ENCODE measurements at places on chromosomes 11 and 22. TPM values are rescaled to one million over a fixed set of nuclear protein-coding genes. Genes with fewer than 3 reads are reported as not detected.
A peak's percentile ranks its signal among the peaks of the same experiment; 100 is the strongest.

GRCh38 chr11:11865449-11865848, 23.7 kb downstream of the USP47 start:
- no peaks in the 10 kb centered on the region for H3K36me3 ChIP-seq
- H3K27me3 ChIP-seq, result no peaks in the 10 kb centered on the region
- peaks cover 20% of the 10 kb centered on the region for H3K4me1 ChIP-seq

DNA sequence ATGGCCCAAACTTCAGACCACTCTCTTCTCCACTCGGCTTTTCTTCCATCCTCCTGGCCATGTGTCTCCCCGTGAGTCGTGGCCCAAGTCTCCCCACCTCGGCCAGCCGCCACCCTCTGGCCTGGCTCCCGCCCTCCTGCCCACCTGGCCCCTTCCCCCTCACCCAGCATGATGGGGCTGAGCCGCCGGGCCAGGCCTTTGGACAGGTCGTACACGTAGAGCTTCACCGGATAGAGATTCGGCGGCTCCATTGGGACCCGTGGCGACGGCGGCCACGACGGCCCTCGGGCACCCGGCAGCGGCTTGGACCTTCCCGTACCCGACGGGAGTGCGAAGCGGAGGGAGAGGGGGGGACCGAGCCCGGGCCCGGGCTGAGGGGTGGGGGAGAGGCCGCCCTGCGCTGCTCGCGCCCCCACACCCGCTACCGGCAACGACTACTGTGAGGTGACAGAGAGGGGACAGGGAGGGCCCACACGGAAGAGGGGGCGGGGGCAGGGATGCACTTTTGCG, at the start of gene DESI1:
Gene DESI1 (minus strand): TSS at position 455 of the 510 bp plus-strand sequence. CDS start 204 bp downstream, at position 251.
- peak within 1 kb of the TSS; percentile 100 for H3K4me3 ChIP-seq
- peak within 1 kb of the TSS; percentile 93 for H3K27ac ChIP-seq
- H3K4me1 ChIP-seq, result peaks cover 20% of the 10 kb centered on the region
- peaks cover 17% of the 10 kb centered on the region for H3K36me3 ChIP-seq

DNA sequence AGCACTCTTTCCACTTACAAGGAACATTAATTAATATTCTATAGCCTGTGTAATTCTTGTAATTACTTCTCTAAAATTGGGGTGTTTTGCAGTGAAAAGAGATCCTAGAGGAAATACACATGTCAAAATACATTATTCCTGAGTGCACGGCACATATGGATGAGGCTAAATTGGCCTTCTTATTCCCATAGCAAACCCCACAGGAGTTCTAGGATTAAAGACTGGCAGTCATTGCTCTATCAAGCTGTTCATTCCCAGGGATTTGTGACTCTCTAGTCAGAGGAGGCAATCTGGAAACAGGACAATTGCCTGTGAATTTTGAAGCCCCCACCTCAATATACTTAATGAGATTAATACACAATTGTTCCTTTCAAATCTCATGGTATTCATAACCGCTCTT, 145.9 kb upstream of the OPCML start:
- no peaks in the 10 kb centered on the region for H3K36me3 ChIP-seq
- no peak for DNase-seq

SLC22A9 gene
- not detected for total RNA-seq

- H3K27me3 ChIP-seq, result no peaks in the 10 kb centered on the region
- no peak overlapping the region for H3K4me3 ChIP-seq
- no peak overlapping the region for H3K27ac ChIP-seq
- DNase-seq, result no peak
- no peaks in the 10 kb centered on the region for H3K36me3 ChIP-seq
Observed at GRCh38 chr11:134369656-134370525, 38.1 kb downstream of the GLB1L2 start.

KLHL35 gene
- 6.8 TPM for total RNA-seq

DNA sequence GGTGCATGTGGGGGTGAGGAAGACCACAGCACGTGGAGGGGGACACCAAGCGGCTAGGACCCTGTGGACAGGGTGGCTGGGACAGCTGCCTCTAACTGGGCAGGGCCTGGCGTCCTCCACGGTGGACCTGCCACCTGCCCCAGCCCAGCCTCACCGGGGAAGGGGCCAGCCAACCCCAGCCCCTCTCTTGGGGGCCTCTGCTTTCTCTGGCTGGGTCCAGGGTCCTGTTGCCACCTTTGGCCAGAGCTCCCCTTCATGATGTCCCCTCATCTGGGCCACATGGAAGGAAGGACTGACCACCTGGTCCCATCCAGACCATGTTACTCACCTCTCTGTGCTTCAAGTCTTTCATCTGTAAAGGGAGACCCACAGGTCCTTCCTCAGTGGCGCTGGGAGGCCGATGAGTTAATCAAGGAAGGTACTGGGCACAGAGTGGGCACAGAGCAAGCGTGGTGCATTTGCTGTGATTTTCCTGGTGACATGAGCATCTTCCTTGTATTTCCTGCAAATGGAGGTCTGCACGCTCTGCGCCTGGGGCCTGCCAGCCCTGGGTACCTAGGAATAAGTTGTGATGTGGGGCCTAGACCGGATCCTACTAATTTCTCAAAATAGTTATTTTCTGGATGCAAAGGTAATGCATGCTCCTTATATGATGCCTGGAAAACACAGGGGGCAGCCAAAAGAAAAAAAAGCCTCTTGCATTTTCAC, 538.4 kb downstream of the TBC1D22A start:
- no peak overlapping the region for H3K4me3 ChIP-seq
- H3K36me3 ChIP-seq, result no peaks in the 10 kb centered on the region
- H3K27me3 ChIP-seq, result no peaks in the 10 kb centered on the region

ST14 gene
- 4.9 TPM for total RNA-seq

DNA sequence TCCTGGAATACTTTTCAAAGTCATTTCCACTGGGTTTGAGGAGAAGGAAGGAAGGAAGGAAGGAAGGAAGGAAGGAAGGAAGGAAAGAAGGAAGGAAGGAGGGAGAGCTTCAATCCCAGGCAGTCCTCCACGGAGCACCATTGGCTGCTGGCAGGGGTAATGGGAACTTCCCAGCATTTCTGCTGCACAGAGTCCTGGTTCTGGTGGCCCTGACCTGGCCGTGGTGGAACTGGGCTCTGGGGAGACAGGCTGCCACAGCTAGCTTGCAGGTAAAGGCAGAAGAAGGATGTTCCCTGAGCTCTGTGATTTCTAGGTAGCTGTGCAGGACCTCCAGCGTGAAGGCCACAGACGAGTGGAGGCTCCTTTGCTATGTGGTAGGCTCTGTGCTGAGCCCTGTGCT, 10.6 kb downstream of the PKNOX2 start:
- DNase-seq, result no peak
- no peak overlapping the region for H3K27ac ChIP-seq
- no peaks in the 10 kb centered on the region for H3K27me3 ChIP-seq
- peaks cover 15% of the 10 kb centered on the region for H3K4me1 ChIP-seq
- H3K36me3 ChIP-seq, result no peaks in the 10 kb centered on the region

DNA sequence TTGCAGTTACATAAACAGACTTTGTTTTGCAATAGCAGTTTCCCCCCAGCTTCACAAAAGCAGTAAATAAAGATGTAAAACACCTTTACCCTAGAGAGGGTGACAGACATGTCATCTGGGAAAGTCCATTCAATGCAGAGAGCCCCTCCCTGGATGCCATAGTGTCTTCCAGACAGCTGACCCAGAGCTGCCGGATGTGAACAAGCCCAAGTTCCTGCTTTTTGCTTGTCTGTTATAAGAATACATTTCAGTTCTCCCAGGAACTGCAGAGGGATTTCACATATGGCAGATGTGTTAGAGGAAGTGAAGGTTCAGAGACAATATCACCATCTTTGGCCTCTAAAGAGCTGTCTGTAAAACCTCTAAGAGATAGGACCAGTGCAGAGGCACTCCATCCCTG, 48.9 kb downstream of the RELT start:
- peaks cover 14% of the 10 kb centered on the region for H3K4me1 ChIP-seq
- no peak overlapping the region for H3K27ac ChIP-seq
- no peak overlapping the region for H3K4me3 ChIP-seq
- no peaks in the 10 kb centered on the region for H3K27me3 ChIP-seq
- DNase-seq, result no peak

IGLL1 gene
- not detected for total RNA-seq

GRCh38 chr11:123033895-123034294, 28.0 kb downstream of the HSPA8 start:
- H3K36me3 ChIP-seq, result no peaks in the 10 kb centered on the region
- no peak overlapping the region for H3K27ac ChIP-seq
- no peaks in the 10 kb centered on the region for H3K27me3 ChIP-seq
- no peak overlapping the region for H3K4me3 ChIP-seq

P4HA3 gene
- total RNA-seq, result 5.7 TPM

GRCh38 chr11:35304386-35304775, 115.0 kb downstream of the SLC1A2 start:
- H3K4me3 ChIP-seq, result no peak overlapping the region
- DNase-seq, result no peak

VWCE gene
- 1.5 TPM for total RNA-seq

DNA sequence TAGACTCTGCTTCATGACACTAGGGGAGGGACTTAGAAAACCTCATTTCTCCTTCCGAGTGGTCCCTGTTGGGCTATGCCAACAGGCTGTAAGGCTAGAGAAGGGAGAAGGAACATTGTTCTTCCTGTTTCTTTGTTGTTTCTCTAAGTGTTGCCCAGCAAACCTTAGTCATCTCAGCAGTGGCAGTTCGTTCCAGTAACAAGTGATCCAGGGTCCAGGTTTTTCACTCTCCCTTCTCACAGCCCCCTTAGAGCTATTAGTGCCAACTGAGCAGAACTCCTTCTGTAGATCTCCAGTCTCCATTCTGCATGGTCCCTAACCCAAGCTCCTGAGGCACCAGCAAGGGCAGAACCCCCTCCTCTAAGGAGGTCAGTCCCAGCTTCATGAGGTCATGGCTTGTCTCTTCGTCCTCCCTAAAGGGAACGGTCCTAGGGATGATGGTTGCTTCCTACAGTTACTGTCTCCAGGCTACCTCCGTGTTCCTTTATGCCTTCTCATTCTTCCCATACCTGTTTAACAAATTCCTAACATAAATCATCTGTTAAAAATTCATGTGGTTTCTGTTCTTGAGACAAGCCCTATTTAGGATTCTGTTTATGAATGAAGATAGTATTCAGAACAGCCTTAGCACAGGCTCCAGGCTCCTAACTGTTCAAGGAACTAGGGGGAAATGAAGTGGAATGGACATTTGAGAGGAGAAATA, 168.6 kb upstream of the UBASH3B start:
- no peaks in the 10 kb centered on the region for H3K36me3 ChIP-seq
- H3K4me3 ChIP-seq, result no peak overlapping the region
- DNase-seq, result no peak
- H3K27me3 ChIP-seq, result no peaks in the 10 kb centered on the region
- H3K27ac ChIP-seq, result no peak overlapping the region

DNA sequence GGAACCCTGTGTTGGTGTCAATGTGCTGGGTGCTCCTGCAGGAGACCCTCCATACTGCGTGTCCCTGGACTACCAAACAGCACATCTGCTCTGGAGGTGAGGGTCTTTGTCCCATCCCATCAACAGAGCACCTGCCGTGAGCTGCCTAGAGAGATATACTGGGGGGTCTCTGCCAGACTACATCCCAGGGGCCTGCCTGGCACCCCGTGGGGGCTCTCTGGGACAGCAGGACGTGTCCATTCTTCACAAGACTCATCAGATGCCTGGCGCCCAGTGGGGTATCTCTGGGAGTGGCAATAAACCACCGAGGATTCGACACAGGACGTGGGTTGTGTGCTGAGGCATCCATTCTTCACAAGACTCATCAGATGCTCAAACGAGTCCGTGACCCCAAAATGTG, 42.7 kb downstream of the SHANK2 start:
- no peak overlapping the region for H3K27ac ChIP-seq
- H3K27me3 ChIP-seq, result no peaks in the 10 kb centered on the region
- no peak overlapping the region for H3K4me3 ChIP-seq
- DNase-seq, result no peak
- H3K36me3 ChIP-seq, result no peaks in the 10 kb centered on the region

- H3K4me1 ChIP-seq, result peaks cover 33% of the 10 kb centered on the region
- no peaks in the 10 kb centered on the region for H3K27me3 ChIP-seq
- peak overlapping the region; percentile 26 for H3K27ac ChIP-seq
- H3K4me3 ChIP-seq, result no peak overlapping the region
- DNase-seq, result no peak
Observed at GRCh38 chr22:27755521-27756211, 45.9 kb downstream of the MN1 start.

ANKRD49 gene
- total RNA-seq, result 20.8 TPM

OSM gene
- 27.1 TPM for total RNA-seq

- H3K4me3 ChIP-seq, result no peak overlapping the region
- no peaks in the 10 kb centered on the region for H3K4me1 ChIP-seq
- DNase-seq, result no peak
- no peak overlapping the region for H3K27ac ChIP-seq
- no peaks in the 10 kb centered on the region for H3K36me3 ChIP-seq
- H3K27me3 ChIP-seq, result no peaks in the 10 kb centered on the region
Observed at GRCh38 chr11:117833401-117833891, 8.9 kb upstream of the FXYD2 start.

BCO2 gene
- 7.2 TPM for total RNA-seq

F2 gene
- total RNA-seq, result not detected

DEFB131B gene
- not detected for total RNA-seq

GRCh38 chr11:35550374-35551036, 25.1 kb upstream of the PAMR1 start:
- H3K4me3 ChIP-seq, result no peak overlapping the region
- no peaks in the 10 kb centered on the region for H3K27me3 ChIP-seq

DNA sequence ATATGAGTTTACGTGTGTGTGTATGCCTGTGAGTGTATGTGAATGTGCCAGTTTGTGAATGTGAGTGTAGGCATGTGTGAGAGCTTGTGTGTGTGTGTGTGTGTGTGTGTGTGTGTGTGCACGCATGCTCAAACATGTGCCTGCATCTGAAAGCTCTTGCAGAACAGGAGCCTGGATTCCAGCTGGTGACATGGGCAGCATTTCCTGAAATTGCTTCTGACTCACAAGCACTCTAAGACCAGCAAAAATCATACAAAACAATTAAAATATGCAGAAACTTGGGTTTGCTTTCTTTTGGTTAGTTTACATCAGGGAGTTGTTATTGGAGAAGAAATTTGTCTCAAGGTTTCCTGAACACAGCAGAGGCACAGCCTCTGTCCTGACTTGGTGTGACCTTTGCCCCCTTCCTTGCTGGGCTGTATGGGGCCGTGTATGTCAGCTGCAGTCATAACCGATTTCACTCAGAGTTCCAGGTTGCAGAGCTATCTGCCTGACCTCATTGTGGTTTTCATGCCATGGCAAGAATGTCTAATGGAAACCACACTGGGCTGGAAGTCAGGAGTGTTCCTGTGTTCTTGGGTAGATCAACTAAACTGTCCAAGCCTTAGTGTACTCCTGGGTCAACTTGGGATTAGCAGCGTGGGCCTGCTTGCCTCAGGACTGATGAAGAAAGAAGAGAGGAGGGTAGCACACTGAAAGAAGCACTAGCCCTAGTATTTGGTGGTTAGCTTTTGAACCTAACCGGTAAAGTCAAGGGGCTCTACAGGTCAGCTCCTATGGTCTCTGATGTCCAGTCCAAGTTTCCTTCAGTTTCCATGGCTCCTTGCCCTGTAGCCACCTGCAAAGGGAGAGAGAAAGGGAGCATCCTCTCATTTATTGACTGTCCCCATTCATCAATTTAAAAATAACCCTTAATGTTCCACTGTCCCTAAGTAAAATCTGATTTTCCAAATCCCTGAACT, 143.7 kb downstream of the SNX19 start:
- H3K4me3 ChIP-seq, result no peak overlapping the region
- no peaks in the 10 kb centered on the region for H3K27me3 ChIP-seq
- no peak overlapping the region for H3K27ac ChIP-seq
- no peaks in the 10 kb centered on the region for H3K36me3 ChIP-seq
- no peak for DNase-seq
